ENCODE measurements at places on chromosomes 5 and 9.

- DNase-seq = no peak
Measured at GRCh38 chr5:104062621-104063377, 500.2 kb upstream of the NUDT12 start.

- peak; percentile 3 for DNase-seq
Measured at GRCh38 chr5:50863534-50864170, 197.2 kb downstream of the PARP8 start.

DNA sequence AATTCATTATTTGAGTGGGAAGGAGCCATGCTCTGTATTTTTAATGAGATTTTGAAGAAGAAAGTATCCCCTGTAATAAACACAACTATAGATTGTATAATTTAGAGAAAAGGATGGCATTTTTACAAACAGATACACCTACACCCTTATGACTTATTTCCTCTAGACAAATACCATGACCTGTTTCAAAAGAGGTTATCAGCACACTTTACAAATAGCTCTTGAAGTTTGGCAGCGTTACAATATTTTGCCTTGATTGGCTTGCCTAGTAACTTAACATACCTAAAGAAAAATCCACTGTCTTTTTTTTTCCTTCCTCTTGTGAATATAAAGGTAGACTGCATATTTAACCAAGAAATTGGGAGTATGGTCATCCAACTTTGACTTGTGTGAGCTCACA lies 28.5 kb upstream of the CETN3 start:
- DNase-seq = no peak

GRCh38 chr5:96377597-96377996 lies 55.5 kb downstream of the PCSK1 start:
- no peak for DNase-seq

DNA sequence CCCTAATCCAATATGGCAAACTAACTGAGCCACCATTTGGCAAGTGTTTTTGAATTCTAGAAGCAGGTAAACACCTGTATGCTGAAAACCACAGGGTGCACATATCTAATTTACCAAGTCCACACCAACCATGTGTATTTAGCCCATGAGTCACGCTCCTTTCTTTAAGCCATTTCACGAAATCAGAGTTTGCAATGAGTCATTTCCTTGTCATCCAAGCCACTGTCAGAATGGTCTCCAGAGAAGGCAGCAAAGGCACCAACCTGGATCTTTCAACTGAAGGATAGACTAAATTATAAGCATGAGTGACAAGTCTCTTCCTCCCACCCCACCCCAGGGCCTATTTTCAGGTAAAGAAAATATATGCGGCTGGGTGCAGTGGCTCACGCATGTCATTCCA lies 110.0 kb downstream of the PAX5 start:
- DNase-seq = no peak

DNA sequence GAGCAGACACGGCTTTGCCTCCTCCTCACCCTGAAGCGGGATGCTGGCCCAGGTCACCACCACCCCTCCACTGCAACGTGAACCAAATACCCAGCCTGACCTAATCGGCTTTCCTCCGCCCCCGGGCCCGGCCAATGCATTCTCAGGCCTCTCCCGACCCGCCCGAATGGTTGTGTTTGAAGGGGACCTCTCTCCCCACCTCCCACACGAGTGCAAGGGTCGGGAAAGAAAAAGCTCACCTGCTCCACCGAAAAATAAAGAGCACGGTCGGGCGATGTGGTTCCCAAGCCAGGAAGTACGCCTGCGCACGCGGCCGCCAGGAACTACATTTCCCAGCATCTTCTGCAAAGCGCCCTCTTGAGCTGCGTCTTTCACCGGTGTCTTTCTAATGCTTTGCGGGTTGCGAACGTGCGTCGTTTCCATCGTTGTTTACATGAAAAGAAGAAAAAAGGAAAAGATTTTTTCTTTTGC lies at the start of gene ZNF883:
TSS of gene ZNF883 (minus strand) at position 282 of the 471 bp plus-strand sequence.
- DNase-seq = peak; percentile 74

DNA sequence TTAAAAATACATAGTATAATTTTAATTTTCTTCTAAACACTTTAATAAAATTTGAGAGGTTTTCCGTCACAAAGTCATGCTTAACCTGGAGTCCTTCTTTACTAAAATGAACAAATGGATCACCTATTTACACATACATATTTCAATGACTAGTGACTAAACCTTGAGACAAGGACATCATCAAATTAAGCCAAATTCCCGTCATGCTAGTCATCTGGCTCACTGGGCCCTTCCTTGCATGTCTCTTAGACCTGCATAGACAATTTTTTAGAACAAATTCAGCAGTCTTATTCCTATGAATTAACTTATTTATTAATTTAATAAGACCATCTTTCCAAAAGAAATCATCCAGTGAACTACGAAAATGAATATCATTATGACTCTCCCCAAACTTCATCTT lies 26.6 kb downstream of the ERAP2 start:
- no peak for DNase-seq

DNA sequence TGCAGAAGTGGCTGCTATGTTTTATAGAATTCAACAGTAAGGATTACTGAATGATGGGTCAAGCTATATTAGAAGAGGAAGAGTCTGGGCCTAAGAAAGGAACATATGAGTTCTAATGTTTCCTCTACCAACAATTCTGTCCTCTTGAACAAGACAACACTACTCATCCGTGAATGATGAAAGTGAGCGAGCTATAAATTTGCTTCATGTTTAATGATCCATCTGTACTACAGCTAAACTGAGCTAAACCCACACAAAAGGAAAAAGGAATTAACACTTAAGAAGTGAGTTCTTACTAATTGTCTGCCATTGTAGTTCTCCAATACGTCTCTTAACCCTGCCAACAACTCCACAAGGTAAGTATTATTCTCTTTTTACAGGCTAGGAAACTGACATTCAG lies 204.4 kb downstream of the GLIS3 start:
- no peak for DNase-seq

DNA sequence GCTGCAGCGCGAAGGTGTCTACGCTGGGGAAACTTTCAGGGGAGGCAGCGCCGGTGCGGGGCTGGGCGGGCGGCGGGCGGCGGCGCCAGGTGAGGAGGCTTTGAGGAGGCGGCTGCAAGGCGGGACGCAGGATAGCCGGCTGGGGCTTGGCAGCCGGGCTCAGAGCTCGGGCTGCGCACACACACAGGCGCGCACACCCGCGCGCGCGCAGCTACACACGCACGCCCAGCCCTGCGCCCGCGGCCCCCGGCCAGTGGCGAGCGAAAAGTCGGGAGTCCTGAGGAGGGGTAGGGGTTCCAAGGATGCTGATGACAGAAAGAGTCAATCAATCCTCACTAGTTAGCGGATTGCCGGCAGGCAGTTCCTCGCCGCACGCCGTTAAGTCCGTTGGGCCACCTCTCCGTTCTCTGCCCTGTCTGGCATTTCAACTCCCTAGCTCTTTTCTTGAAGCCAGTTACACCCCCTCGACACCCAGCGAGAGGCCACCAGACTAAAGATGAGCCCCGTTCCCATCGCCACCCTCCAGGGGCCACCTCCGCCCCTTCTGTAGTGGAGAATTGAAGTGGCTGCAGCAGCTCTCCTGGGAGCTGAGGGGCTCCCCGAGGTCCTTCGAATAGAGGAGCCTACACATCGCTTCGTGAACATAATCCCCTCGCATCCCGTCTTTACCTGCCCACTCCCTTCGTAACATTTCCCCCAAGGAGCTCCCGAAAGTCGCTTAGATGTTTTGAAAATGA lies 1640.3 kb upstream of the C9orf72 start:
- no peak for DNase-seq

- DNase-seq = no peak
Measured at GRCh38 chr5:6246820-6247437, 131.4 kb downstream of the MED10 start.

GRCh38 chr5:113043491-113043931 lies 66.9 kb downstream of the DCP2 start:
- no peak for DNase-seq

DNA sequence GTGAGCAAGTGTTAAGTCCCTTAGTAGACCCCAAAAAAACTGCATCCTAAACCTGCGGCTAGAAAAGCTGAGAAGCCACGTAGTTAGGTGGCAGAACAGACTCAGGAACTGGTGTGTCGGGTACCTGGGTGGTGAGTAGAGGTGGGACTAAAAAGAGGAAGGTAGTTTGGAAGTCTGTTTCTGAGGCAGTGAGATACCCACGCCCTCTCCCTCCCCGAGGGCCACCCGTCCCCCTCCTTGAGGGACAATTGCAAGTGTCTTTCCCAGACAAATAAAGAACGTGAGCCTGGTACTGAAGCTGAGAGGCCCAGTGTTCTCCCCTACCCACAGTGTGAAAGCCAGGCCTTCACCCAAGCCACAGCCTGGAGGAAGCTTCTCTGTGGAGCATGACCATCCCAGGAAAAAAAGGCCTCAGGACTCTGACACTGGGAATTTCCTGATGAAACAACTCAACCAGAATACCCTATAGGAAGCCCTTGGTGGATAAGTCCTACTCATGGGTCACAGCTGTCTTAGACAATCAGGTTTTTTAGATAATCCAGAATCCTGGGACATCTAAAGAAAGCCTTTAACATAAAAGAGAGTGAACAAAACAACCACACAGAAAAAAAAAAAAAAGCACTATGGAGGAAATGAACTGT lies 7.0 kb upstream of the CD74 start:
- DNase-seq = no peak

GRCh38 chr9:99253772-99254431 lies 31.8 kb downstream of the SEC61B start:
- DNase-seq = no peak

- DNase-seq = no peak
Measured at GRCh38 chr5:37370550-37370863, 399 bp downstream of the NUP155 start.

GRCh38 chr5:147560718-147561331 lies 51.0 kb upstream of the DPYSL3 start:
- no peak for DNase-seq

GRCh38 chr9:91500509-91501014 lies 76.9 kb upstream of the NFIL3 start:
- DNase-seq = no peak

Measured in G401 (cell line).